ENCODE measurements at places on chromosomes 12 and 14.
A peak's percentile ranks its signal among the peaks of the same experiment; 100 is the strongest.

- DNase-seq = no peak
These were observed 333.8 kb downstream of the TRHDE start for GRCh38 chr12:72605975-72606374.

- DNase-seq = no peak
These were observed 92.3 kb downstream of the FOXN3 start for GRCh38 chr14:89324501-89325298.

DNA sequence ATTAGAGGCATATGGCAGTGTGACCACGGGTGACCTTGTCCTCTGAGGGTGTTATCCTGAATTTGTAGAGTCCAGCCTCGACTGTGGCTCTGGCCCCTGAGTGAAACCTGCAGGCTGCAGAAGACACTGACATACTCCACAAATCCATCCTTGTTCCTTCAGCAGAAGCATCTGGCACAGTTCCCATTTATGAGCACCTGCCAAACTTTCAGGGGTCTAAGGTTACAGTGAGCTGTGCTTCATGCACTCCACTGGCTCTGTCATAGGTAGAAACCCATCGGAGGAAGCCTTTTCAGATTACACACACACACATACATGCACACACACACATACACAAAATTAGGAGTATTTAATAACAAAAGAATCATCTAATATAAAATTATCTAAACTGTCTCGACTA lies 13.6 kb upstream of the NUAK1 start:
- no peak for DNase-seq

DNA sequence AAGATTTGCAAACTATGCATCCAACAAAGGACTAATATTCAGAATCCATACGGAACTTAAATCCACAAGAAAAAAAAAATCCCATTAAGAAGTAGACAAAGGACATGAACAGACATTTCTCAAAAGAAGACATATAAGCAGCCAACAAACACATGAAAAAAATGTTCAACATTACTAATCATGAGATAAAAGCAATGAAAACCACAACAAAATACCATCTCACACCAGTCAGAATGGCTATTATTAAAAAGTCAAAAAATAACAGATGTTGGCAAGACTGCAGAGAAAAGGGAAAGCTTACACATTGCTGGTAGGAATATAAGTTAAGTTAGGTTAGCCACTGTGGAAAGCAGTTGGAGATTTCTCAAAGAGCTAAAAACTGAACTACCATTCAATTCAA lies 16.2 kb downstream of the CDK17 start:
- no peak for DNase-seq

GRCh38 chr14:75549169-75549568 lies 26.9 kb downstream of the BATF start:
- no peak for DNase-seq

- DNase-seq = no peak
These were observed 49.5 kb upstream of the KTN1 start for GRCh38 chr14:55530464-55530863.

- DNase-seq = no peak
These were observed 2.6 kb downstream of the DTX1 start for GRCh38 chr12:113059071-113059595.

- DNase-seq = no peak
These were observed 84.4 kb downstream of the SLC24A4 start for GRCh38 chr14:92407410-92407809.

GRCh38 chr14:99564256-99564925 lies 39.6 kb downstream of the CCDC85C start:
- DNase-seq = no peak

DNA sequence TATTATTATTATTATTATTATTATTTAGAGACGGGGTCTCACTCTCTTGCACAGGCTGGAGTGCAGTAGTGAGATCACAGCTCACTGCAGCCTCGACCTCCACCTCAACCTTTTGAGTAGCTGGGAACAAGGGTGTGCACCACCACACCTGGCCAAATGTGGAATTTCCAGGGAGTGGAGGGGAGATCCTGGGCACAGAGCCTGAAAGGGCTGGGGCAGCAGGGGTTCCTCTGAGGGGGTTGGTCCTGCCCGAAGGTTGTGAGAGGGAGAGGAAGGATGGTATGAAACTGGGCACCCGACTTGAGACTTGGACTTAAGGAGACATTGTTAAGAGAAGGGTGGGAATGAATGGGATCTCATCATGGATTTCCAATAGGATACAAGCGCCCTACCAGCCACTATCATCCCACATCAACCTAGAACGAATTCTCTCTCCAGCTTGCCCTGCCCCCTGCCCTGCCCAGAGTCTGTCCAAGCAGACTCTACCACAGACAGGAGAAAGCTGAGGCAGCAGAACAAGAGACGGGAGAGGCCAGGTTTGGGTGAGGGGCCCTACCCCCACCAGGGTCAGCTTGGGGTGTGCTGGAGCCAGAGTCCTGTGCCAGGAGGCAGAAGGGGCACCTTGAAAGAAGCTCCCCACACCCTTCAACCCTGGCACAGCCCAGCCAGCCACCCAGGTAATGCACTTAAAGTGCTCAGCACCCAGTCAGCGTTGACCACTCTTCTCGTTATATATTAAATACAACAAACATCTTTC lies 2.4 kb upstream of the DYNC1H1 start:
- no peak for DNase-seq

DNA sequence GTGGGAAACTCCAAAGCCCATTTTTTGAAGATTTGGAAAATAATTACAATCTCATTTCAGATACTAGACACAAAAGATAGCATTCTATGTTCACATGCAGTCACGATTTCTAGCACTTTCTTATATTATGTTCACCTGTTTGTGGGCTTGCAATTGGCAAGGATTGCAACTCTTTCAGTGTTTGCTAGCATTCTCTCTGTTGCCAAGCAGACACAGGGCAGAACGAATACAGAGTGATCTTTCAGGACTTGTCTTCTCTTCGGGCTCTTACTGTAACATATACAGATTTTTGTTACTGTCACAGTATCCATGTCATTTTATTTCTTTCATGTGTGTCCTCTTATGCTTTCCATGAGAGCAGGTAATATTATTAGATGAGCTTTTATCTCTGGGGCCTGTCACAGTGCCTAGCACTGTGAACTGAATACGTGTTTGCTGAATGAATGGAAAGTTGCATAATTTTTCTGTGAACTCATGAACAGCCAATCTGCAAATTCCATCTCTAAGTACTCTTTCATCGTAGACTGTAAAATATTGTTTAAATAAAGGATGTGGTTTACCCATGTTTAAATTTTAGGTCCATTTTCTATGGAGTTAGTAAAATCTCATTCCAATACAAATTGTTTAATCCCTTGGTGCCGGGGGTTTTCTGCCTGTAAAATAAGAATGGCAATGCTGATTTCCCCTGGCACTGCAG lies 105.1 kb downstream of the BMP4 start:
- DNase-seq = no peak

DNA sequence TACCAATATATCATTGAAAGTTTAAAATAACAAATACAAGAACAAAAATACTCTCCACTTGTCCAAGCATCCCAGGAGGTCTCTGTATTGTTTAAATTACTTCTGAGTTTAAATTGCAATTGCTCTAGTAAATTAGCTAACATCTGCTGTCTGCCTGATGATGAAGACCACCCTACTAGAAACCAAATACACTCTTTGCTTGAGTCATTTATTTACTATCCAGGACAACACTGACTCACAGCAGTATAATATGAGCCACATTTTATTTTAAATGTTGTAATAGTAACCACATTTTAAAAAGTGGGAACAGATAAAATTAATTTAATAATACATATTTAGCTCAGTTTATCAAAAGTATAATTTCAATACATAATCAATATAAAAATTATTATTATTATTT lies 62.9 kb upstream of the EEA1 start:
- no peak for DNase-seq

DNA sequence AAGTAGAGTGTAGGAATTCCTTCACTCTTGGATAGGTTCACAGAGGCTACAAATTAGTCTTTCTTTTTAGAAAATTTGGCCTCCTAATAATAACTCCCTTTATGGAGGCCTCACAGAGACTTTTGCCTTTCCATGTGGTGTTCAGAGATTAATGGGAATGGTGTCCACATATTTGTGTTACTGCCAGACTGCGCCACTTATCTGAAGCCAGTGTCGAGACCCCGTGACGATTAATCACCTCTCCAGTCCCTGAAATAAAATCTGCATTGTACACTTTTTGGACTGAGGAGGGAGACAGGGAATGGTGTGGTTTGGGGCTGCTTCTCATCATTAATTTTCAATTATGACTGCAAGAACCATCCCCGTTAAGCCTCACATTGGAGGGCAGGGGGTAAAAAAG lies 980.5 kb downstream of the FLRT2 start:
- DNase-seq = no peak

GRCh38 chr14:100165376-100165775 lies 5.9 kb upstream of the DEGS2 start:
- DNase-seq = no peak

DNA sequence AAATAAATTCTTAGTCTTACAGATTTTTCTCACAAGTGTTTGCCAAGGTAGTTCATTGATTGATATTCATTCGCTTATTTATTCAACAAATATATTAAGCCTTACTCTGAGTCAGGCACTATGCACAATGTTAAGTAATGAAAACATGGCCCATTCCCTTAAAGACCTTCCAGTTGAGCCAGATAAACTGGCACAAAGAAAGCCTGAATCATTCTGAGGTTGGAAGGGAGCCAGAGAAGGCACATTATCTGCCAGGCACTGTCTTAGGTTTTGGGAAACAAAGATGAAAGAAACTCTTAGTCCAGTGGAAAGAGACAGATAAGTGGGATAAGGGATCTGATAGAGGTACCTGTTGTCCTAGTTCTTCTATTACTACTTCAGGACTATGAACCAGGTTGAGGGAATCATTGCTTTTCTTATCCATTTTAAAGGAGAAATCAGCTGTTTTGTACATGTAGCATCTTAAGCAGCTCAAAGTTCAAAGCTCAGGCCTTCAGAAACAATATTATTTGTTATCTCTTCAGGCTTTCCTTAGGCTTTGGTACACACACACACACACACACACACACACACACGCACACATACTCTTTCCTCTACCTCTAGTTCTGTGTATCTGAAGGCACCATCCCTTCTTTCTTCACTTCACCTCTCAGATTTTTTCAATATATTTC lies 27.0 kb downstream of the PDE6H start:
- DNase-seq = no peak

DNA sequence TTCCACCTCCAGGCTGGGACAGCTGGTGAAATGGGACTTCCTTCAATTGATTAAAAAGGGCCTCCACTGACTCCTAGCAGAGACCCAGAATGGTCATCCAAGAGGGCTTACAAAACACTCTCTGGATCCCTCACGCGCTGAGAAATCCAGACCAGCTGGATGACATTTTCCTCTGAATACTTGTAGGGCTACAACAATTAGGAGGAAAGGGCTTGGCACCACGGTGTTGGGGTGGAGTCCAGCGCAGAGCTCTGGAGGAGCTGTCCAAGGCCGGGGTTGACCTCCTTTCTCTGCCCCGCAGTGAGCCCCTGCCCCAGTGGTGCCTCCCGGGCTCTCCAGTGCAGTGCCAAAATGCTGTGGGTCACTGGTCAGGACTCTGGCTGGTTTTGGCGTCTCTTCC lies 189.0 kb upstream of the CCND2 start:
- DNase-seq = no peak

GRCh38 chr12:14880890-14881453 lies 4.7 kb downstream of the MGP start:
- no peak for DNase-seq

DNA sequence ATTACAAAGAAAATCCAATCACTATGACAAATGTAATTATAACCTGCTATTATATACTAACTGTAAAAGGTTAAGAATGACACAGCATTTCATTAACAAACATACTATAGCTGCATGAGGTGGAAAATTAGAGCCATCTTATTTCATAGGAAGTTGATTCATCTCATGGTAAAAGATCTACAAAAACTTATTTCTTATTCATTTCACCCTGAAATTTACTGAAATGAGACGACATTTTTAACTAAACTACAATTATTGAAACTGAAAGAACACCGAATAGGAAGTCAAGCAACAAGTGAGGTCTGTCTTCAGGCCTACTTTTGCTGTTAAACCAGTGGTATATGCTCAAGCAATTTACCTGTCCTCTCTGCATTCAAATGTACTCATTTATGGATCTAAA lies 87.2 kb downstream of the CEP83 start:
- DNase-seq = no peak

DNA sequence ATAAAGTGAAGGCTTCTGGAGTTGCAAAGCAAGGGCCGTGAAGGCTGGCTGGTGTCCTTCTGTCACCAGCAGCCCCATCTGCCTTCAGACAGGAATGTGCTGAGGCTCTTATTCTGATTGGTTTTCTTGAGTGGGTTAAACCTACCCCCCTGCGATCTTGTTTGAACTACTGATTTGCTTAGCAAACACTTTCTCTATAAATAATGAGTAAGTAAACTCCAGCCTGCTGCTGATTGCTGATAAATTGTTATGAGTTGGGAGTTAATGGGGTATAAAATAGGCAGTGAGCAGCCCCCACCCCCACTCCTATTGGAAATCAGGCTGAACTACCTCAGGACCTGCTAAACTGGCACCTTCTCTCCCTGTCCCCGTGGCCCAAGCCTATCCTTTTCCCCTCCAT lies 146.1 kb upstream of the NOS1 start:
- no peak for DNase-seq

- no peak for DNase-seq
These were observed 52.3 kb upstream of the FUT8 start for GRCh38 chr14:65360144-65360784.

DNA sequence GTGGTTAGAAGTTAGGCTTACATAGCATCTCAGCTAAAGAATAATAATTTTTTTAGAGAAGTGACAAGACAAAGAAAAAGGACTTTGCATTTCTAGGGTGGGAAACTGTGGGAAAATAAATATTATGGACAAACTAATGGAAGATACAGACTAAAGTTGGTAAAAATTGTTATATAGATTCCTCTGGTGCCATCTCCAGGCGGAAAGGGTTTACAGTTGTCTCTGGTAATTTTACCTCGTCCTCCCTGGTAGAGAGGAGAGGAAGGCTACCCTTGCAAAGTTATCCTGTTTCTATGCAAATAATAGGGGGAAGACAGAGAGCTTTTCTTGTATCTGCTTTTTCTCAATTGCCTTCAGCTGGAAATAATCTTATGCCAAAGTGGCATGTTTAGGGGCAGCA lies 5.2 kb downstream of the OR11G2 start:
- DNase-seq = no peak

- DNase-seq = no peak
These were observed 59.2 kb upstream of the PELI2 start for GRCh38 chr14:56059054-56059453.

- no peak for DNase-seq
These were observed 2.9 kb upstream of the COL2A1 start for GRCh38 chr12:48007206-48007605.

- DNase-seq = peak; percentile 80
These were observed 4.7 kb upstream of the CDH24 start for GRCh38 chr14:23062002-23062401.

GRCh38 chr12:122363782-122364181 lies 58.7 kb downstream of the CLIP1 start:
- DNase-seq = no peak

- no peak for DNase-seq
These were observed 306.3 kb downstream of the ATP23 start for GRCh38 chr12:58247633-58248032.

- DNase-seq = no peak
These were observed 48.5 kb downstream of the SAV1 start for GRCh38 chr14:50619569-50620141.

- peak; percentile 36 for DNase-seq
These were observed 142.3 kb upstream of the ARHGAP5 start for GRCh38 chr14:31934767-31935266.

GRCh38 chr12:104410786-104411185 lies 46.0 kb upstream of the CHST11 start:
- DNase-seq = no peak
